CD4-positive, alpha-beta T cell (primary cell): ENCODE measurements at places on chromosomes 16 and 17.

DNA sequence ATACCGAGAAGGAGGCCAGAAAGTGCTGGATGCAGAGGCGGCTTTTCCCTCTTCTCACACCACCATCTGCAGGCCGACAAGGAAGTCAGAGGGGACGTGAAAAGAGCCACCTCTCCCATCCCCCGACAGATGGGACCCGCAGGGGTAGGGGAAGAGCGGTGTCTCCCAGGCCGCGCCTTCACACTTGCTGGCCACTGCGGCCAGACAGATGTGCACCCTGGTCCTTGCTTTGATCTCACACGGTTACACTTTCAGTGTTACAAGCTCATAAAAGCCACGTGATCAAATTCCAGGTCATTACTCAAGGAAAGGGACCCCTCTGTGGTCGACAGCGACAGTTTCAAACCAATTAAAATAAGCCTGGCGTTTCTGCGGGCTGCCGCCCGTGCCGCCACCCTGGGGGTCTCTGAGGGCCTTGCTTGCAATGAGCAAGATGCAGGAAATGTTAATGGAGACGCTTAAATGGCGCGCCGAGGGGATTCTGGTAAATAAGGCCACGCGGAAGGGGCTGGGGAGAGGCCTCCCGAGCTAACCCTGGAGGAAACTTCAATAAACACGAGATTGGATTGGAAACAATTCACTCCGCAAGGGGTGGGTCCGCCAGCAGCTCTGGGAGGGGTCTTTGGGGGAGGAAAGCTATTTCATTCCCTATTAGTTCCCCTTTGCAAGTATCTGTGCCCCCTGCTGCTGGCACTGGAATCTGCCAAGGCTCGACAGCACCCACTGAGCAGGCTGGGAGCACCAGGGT lies 240.9 kb downstream of the ENGASE start:
- DNase-seq = no peak

DNA sequence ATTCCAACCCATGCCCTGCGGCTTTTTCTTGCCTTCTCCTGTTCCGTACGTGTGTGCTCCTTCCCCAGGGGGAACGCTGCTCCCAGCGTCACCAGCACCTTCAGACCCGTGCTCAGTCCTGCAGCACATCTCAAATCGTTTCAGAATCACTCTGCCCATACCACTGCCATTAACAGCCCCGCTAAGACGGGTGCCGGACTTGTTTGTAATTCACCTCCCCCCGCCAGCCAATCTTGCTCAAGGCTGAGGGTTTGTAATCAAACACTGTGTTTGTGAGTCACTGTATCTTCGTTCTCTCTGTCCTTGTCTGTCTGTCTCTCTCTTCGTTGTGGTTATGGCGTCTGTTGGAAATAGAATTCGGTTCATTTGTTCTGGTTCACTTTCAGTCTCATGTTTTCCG lies 17.3 kb downstream of the CARD14 start:
- DNase-seq = no peak

DNA sequence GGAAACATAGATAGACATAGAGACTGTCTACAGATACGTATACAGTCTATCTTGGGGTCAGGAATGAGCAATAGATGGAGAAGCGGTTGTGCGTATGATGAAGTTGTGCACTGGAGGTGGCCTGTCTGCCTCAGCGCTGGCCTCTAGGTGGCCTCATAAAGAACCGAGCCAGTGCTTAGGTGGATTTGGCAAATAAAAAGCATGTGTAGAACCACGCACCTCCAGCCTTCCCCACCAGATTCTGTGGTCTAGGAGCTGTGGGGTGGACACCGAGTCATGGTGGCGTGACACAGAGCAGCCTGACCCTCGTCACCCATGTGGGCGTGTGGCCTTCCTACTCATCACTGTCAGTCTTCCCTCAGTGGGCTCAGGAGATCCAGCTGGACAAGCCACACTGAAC lies 34.0 kb downstream of the PGS1 start:
- peak; percentile 67 for DNase-seq

GRCh38 chr16:70604407-70605282 lies 41.7 kb upstream of the IL34 start:
- DNase-seq = no peak

- DNase-seq = no peak
Observed at GRCh38 chr17:46978489-46979146, 435 bp downstream of the RPRML start.
